ENCODE measurements at places on chromosomes 7 and 10. TPM values are rescaled to one million over a fixed set of nuclear protein-coding genes. Genes with fewer than 3 reads are reported as not detected.

Gene SFTPA1
- not detected for total RNA-seq

Gene TFEC
- 8.5 TPM for total RNA-seq

Gene ERVW-1
- total RNA-seq = not detected

Gene ZNF32
- 20.8 TPM for total RNA-seq

Gene SLC25A28
- 17.1 TPM for total RNA-seq

Gene FEZF1
- total RNA-seq = not detected

Gene GPR158
- total RNA-seq = under 0.01 TPM

Gene CEP55
- total RNA-seq = 28.9 TPM

Gene GDF10
- total RNA-seq = not detected

Gene TMEM225B
- not detected for total RNA-seq

Gene ZC3HAV1
- 29.6 TPM for total RNA-seq

Gene CALML3
- not detected for total RNA-seq

Gene SYNPO2L
- not detected for total RNA-seq

Gene TLX1
- not detected for total RNA-seq

Gene OR2A5
- not detected for total RNA-seq

Measured in bladder microvascular endothelial cell (primary cell).